ENCODE measurements at places on chromosomes 16 and 17.

DNA sequence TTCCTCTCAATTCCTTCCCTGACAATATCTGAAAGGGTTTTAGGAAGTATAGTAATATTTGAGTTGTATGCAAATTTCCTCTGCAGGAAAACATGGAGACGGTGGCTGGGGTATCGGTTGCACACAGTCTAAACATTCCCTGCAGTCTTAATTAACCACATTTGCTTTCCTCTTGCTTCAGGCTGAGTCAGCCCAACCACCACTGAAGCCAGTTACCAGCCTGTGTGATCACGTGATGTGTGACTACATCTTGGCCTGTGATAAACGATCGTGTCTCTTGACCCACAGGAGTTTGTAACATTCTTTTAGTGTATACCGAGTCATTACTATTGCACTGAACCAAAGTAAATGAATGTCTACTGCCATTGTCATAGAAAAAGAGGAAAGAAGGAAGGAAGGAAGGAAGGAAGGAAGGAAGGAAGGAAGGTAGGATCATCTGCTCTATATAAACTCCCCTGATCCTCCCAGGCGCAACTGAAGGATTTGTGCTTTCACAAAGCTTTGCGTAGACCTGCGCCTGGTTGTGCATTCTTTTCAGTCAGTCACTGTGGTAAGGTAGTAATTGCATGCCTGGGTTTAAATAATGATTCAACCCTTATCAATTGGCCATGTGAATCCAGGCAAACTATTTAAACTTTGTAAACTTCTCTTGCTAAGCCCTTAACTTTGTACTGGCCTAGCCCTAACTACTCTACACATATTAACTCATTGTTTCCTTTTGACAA, 280.6 kb upstream of the SALL1 start:
- no peak for DNase-seq

GRCh38 chr16:79283578-79283977, 317.0 kb downstream of the MAF start:
- no peak for DNase-seq

DNA sequence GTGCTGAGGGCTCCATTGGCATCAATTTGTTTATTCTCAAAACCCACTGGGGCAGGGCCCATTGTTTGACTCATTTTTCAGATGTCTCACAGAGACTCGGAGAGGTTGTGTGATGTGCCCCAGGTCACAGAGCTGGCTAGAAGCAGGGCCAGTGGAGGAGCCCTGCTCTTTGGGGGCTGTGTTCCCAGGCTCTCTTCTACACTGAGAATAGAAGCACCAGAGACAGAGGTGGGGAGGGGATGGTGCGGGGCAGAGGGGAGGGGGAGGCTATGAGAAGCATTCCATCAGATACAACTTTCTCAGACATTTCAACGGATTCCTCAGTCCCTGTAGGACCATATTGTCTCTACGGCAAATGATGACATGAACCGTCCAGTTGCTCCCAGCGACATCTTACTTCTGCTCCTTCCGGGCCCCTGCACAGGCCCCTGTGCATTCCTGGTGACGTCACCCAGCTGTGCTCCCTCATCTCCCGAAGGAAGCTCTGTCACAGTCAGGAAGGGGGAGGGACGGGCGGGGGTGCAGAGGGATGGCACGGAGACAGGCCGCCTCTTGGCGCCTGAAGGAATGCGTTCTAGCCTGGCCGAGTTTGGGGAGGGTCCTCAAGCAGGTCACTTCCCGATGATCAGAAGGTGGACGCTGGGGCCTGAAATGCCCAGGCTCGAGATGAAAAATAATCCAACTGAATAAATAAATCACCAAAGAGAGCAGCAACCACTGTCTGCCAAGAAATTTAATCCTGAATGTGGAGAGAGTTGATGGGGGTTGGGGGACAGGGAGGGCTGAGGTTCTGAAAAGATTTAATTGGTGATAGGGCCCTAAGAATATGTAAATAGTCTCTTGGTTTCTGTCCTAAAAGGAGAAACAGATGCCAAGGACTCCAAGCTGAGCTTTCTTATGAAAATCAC, 114.1 kb downstream of the NOG start:
- DNase-seq = no peak

DNA sequence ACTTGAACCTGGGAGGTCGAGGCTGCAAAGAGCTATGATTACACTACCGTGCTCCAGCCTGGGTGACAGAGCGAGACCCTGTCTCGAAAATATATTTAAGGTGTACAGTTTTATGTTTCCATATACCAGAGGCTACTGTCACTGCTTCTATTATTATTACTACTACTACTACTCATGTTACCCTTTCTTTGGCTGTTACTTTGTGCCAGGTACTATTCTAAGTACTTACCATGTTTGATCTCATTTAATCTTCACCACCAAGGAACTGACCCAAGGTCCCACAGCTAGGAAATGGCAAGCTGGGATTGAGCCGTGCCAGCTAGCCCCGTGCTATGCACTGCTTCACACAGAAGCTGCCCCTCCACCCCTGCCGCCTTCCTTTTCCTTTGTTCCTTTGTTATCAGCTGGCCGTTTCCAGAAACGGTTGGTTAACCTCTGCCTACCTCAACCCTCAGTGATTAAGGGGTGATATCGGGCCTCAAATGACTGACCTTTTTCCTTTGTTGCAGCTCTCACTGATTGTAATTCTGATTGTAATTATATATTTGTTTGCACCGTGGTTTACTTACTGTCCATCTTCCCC, 78.4 kb downstream of the ABCC1 start:
- no peak for DNase-seq

DNA sequence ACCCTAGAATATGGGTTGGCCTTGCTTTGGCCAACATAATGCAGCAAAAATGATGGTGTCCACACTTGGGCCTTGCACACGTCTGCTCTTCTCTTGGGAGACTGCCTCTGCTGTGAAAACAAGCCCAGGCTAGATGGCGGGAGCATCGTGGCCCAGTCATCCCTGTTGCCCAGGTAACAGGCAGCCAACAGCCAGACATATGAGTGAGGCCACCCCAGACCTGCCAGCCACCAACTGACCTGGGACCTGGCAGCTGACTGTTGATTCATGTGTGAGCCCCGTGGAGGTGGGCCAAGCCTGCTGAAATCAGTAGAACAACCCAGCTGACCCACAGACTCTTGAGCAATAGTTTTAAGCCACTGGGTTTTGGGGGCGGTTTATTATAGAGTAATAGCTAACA, 39.4 kb upstream of the CDH3 start:
- no peak for DNase-seq

DNA sequence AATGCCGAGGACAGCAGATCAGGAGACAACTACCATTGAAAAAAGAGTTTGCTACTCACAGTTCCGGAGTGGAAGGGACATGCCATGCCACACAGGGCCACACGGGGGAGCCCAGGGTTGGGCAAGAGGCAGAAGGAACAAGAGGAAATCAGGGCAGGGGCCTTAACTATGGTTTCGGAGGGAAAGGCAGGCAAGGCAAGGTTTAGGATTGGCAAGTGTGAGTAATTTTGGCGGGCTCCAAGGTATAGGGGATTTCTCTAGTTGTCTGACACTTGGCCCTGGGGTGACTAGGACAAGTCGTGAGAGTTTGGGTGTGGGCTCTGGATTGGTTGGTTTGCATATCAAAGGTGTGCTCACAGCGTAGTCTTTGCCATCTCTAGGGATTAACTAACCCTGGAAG, 27.0 kb upstream of the NTN1 start:
- peak; percentile 21 for DNase-seq

DNA sequence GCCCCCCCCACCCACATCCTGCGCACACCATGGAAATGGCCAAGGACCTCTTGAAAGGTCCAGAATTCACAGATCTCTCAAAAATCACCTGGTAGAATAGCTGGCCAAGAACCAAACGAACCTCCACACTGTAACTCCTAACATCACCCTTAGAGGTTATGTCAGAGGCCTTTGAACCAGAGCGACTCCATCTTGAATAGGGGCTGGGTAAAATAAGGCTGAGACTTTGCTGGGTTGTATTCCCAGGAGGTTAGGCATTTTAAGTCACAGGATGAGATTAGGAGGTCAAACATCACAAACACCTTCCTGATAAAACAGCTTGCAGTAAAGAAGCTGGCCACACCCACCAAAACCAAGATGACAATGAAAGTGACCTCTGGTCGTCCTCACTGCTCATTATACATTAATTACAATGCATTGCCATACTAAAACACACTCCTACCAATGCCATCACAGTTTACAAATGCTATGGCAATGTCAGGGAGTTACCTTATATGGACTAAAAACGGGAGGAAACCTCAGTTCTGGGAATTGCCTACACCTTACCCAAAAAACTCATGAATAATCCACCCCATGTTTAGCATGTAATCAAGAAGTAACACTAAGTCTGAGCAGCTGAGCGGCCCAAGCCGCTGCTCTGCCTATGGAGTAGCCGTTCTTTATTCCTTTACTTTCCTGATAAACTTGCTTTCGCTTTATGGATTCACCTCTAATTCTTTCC, 34.8 kb downstream of the SYCE1L start:
- no peak for DNase-seq

GRCh38 chr16:47604306-47604705, 143.2 kb downstream of the PHKB start:
- no peak for DNase-seq

DNA sequence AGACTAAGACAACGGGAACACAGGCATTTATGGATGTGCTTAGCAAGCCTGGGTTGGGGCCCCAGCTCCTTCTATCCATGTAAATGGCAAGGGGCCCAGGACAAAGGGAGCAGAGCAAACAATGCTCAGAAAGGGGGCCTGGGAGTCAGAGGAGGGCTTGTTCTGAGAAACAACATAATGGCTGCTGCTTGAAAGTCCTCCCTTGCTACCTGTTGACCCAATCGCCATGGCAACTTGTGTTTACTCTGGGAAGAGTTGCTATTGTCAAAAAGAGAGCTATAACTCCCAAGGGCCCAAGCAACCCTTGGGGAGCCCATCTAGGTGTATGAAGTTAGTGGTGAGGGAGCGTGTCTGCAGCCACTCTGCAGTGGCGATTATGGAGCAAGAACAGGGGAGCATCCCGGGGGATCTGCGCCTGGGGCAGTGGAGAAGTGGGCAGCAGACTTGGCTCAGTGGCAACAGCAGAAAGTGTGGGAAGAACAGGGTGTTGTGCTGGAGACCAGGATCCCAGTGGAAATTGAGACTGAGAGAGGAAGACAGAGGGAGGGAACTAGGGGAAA, 118.7 kb upstream of the NLRP1 start:
- no peak for DNase-seq

- no peak for DNase-seq
Measured at GRCh38 chr17:77422748-77423113, 282.0 kb downstream of the SEC14L1 start.

DNA sequence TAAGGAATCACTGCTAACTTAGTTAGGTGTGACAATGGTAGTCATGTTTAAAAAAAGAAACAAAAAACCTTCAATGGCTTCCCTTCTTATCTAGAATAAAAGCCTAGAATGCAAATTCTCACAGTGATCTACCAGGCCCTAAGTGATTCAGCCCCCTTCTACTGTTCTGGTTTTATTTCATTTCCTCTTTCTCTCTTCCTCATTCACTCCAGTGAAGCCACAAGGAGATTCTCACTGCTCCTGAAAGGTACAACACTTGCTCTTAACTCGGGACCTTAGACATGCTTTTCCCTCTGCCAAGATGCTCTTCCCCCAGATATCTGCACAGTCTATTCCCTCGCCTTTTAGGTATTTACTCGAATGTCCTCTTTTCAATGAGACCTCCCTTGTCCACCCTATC, 3.7 kb downstream of the PIGS start:
- DNase-seq = no peak

GRCh38 chr16:56355221-56355620, 70.1 kb downstream of the AMFR start:
- no peak for DNase-seq

DNA sequence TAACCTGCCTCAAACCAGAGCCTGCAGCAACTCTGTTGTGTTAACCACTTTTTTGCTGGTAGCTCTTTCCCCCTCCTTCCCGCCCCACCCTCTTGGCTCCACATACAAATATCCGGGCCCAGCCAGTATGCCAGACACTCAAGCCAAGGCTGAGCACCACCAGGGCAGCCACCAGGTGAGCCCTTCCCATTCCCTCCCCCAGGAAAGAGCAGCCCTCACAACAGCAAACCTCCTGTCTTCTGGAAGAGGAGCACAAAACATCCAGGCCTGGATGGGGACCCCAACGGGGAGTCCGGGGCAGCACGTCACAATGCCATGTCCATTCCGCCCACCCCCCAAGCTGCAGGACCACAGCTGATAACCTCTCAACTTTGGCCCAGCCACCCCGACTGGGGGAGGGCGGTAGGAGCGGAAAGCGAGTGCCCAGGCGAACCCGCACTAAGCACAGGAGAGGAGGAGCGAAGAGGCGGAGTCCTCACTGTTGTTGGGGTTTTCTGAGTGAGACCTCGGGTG, 757 bp downstream of the ORMDL3 start:
- peak; percentile 35 for DNase-seq

DNA sequence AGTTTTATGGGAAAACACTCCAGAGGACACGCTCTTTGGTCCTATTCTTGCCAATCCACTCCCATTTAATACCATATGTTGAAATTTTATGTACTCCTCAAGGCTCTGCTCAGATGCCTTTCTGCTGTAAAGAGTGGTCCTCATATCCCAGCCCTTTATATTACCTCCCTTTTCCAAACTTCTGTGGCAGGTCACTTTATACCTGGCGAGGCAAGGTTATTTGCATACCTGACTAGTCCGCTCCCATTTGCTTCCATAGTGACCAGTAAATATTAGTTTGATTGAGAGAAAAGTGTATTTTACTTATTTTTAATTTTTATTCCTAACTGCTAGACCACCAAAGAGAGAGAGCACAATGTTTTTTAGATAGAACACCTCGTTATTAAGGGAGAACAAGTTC, 17.3 kb downstream of the KRT12 start:
- DNase-seq = no peak

- DNase-seq = no peak
Measured at GRCh38 chr17:28125526-28126378, 83.3 kb downstream of the NLK start.

DNA sequence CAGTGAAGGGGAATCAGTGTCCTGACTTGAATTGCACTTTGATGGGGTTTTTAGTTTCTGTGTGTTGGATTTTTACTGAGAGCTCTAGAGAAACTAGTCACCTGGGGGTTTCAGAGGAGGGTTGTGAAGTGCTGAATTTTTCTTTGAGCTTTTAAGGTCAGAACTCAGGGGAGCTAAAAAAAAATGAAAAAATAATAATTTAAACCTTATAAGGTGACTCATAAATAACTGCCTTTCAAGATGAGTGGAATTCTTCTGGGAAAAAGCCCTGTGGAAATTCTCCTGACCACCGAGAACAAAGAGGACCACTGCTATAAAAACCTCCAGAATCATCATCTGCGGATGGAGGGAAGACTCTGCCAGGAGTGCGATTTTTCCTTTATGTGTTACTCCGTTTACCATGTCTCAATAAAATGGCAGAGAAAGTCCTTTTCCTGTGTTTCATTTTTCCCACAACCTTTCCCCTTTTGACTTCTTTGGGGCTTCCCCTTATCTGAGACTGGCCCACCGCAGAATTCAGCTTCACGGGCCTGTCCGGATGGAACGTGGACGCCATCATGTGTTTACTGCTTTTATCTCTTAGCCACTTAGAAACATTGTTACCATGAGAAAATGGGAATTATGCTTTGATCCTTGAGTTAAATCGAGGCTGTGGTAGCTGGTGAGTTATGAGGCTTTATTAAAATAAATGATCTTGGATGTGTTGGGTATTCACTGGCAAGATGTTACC, 39.7 kb downstream of the RPTOR start:
- no peak for DNase-seq

All from activated CD4-positive, alpha-beta T cell treated with anti-CD3 and anti-CD28 coated beads for 1 hour (primary cell).